ENCODE measurements at places on chromosomes 3 and 15.

DNA sequence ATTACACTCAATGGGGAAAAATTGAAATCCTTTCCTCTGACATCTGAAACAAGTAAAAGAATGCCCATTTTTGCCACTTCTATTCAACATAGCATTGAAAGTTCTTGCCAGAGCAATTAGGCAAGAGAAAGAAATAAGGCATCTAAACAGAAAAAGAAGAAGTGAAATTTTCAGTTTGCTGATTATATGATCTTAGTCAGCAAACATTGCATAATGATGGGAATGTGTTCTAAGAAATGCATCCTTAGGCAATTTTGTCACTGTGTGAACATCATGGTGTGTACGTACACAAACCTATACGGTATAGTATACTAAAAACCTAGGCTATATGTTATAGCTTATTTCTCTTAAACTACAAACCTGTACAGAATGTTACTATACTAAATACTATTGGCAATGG, 278.0 kb downstream of the CGGBP1 start:
- no peak for DNase-seq

DNA sequence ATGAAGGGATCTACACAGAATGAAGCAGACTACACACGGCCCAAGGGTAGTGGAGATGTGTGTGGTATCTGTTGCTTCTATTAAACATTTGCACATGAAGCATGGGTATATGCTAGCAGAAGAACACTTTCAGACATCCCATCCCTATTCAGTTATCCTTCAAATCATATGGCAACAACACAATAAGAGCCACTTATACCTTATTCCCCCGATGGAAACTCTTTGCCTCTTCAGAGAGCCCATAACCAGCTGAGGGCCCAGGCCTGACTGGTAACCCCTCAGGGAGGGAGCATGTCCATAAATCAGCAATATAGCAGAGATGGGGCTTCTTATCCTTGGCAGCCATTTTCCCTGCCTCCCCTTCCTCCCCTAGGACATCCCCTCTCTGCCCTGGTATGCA, 210.6 kb downstream of the FHIT start:
- no peak for DNase-seq

DNA sequence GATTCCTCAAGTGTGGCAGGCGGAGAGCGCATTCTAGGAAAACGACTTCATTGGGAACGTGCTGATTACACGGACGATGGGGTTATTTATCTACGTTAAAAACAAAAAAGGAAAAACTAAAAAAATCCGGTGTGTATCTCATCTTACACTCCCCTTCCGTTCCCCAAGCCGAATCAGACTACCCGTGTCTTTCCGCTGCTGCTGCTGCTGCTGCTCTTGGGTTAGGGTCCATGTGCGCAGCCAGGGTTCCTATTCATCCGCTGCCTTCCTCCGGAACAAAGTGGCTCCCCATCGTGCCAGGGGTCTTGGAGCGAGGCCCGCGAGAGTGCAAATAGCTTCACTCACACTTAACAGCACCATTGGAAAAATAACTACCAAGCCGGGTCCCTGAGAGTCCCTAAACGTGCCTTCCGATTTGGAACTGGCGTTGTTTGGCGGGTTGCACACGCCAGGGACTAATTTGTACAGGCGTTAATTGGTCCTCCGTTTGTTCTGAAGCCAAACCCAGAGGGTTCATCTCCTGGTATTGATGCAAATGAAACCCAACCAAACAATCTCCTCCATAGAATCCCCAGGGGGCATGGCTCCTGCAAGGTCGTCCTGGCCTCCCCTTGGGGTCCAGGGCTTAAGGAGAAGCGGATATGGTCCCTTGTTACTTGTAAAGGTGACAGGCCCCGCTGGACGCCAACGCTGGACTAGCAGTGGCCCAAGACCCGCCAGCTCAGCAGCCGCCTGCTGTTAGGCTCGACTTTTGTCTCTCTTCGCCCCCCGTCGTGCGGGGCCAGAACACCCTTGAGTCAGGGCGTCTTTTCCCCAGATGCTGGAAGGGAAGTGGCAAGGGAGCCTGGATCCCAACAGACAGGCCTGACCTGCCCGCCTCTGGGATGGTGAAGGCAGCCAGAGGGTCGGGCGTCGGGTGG, 11.0 kb upstream of the ONECUT1 start:
- no peak for DNase-seq

GRCh38 chr3:65814845-65815578, 223.7 kb downstream of the MAGI1 start:
- DNase-seq, result no peak

DNA sequence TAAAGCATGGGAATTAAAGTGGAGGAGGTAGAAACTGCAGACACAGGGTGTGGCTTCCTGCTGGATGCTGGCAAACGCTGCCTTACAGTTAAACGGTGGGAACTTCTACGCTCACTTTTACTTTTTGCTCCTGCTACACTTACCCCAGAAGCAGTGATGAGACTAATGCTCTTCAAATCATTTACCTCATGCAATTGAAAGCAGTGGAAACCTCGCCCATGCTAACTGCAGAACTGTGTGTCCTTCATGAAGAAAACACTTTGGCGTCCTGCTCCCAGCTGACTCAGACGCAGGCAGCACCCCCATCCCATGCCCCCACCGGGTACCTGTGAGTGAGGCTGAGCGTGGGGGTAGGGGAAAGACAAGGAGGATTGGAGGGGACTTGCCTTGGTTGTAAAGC, 31.8 kb downstream of the UPK1B start:
- no peak for DNase-seq

DNA sequence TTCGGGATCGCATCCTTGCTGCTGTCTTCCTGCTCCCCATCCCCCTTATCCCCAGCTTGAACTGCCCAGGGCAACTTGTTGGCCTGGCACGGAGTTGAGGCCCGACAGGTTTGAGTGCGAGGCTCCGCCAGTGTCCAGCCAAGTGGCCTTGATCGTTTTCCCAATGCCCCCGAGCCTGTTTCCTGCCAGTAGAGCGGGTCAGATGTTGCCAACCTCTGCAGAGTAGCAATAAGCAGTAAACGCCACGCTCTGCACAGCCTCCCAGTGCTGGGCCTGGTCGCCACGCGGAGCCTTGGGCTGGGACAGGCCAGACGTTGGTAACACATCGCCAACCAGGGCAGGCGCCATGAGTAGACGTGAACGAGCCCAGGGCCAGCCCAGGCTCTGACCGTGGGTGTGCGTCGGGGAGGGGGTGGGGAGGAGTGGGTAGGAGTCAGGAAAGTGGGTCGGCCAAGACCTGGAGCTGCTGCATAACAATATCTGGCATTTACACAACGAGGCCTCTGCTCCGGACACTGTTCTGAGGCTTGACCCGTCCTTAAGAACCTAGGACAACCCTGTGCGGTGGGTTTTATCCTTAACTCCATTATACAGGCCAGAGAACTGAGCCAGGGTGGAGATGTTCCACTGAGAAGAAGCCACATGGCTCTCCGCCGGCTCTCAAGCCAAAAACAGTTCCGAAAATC, 444 bp upstream of the ABHD14A start:
- no peak for DNase-seq

- no peak for DNase-seq
Observed at GRCh38 chr15:55827204-55827603, 84.3 kb upstream of the PRTG start.

DNA sequence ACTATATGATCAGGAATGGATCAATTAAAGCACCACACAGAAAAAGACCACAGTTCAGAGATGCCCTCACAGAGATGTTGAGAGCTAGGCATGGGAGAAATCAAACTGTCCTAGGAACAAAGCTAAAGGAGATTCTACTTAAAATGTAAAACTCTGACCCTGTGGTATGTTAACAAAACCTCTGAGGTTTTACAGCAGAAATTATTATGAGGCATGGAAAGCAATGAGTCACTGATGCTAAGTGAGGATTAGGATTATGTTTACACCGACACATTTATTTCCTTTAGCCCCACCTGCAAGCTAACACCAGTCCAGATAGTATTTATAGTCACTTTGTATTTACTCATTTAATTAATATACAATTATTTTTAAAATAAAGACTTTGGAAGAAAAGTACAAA, 1242.2 kb downstream of the OTOL1 start:
- no peak for DNase-seq

GRCh38 chr3:141539431-141540187, 52.8 kb downstream of the RASA2 start:
- DNase-seq, result no peak

DNA sequence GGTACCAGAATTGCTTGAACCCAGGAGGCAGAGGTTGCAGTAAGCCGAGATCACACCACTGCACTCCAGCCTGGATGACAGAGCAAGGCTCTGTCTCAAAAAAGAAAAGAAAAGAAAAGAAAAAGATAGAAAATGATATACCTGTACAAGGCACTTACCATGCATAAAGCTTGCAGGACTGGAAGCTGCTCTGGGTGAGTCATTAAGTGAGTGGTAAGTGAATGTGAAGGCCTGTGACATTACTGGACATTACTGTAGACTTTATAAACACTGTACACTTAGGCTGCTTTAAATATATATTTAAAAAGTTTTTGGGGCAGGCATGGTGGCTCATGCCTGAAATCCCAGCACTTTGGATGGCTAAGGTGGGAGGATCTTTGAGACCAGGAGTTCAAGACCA, 99.2 kb downstream of the SLMAP start:
- no peak for DNase-seq

DNA sequence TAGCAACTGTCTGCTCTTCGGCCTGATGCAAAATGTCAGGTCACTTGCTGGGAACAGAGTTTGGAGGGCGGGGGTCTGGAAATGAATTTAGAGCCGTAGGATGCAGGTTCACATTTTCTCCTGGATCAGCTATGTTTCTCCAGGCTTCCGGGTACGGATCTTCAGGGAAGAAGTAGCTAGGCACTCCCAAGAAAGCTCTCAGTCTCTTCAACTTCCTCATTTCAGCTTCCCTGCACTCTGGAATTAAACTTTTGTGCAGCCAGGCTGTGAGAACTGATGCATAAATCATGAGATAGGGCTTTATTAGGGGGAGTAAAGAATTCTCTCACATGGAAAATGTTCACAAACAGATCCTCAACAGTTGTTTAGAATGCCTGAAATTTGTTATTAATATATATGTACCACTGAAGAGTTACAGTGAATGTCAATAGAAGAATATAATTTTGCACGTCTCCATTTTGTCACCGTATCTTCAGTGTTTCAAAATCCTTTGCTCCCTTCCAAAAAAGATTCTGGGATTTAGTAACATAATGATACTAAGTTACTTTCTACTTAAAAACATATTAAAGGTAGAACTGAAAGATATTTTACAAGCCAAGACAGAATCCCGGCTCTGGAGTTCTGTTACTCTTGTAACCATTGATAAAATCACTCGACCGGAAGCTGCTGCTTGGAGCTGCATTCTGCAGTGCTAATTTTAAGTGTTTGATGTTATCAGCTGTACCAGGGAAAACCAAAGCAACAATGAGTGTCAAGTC, 178.5 kb upstream of the P2RY1 start:
- no peak for DNase-seq

GRCh38 chr3:176906046-176906905, 291.0 kb downstream of the TBL1XR1 start:
- DNase-seq, result no peak

GRCh38 chr3:188754267-188754666, 417.5 kb upstream of the TPRG1 start:
- no peak for DNase-seq

- no peak for DNase-seq
Observed at GRCh38 chr3:22835041-22835440, 368.1 kb upstream of the UBE2E2 start.

GRCh38 chr3:59320080-59320479, 270.3 kb upstream of the CFAP20DC start:
- DNase-seq, result no peak

GRCh38 chr3:33716227-33716626, 1.8 kb downstream of the CLASP2 start:
- no peak for DNase-seq

DNA sequence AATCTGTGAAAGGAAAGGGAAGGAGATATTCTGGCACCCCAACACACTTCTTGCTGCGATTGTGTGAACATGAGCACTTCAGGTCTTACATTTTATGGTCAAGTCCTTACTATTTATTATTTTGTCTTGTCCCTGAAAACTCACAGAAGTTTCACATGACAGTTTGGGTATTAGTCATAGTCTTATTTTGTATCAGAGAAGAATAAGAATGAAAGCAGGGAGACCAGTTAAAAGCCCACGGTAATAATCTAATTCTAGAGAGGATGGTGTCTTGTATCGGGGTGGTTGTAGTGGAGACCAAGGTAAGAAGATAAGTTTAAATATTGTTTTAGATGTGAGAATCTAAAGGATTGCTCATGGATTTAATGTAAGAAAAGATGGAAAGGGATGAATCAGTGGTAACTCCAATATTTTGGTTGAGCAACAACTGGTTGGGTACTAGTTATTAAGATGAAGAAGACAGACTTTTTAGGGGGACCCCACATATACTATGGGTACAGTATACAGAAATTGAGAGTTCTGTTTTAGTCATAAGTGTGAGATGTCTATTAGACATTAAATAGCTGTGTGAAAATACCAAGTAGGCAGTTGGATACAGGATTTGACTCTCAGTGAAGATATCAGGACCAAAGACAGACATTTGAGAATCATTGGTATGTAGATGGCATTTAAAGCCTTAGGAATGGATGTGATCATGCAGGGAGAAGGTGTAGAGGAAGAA, 227.6 kb downstream of the MFSD1 start:
- no peak for DNase-seq

DNA sequence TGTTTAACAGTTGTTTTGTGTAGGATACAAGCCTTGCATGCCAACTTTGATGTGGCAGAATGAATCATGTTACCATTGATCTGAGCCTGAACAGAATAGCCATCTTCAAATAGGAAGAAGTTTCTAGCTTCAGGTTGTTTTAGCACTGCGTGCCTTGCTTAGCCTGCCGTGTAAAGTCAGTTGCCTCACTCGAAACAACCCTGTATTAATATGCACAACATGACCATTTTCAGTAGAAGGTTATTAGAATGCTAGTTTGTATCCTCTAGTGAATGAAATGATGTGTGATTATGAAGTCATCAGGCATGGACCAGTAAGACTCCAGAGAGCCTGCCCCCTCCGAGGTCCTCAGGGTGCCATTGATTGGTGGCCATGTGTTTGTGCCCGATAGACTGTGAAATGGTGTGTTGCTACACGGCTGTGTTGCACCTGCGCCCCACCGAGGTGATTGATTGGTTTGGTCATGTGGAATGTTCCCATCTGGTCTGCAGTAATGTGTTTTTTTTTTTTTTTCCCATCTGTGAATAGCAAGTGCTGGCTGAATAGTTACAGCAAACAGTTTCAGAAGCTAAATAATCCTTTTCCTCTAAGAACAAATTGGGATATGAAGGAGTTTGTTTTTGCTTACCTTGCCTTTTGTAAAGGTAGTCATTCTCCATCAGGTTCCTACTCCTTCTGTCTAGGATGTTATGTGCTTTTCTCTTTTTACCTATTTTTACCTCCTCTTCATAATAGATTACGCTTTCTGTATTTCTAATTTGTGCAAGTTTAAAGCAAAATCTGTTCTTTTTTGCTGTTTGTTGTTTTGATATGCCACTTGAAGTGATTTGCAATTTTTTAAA, 214.9 kb downstream of the TCF12 start:
- DNase-seq, result no peak

DNA sequence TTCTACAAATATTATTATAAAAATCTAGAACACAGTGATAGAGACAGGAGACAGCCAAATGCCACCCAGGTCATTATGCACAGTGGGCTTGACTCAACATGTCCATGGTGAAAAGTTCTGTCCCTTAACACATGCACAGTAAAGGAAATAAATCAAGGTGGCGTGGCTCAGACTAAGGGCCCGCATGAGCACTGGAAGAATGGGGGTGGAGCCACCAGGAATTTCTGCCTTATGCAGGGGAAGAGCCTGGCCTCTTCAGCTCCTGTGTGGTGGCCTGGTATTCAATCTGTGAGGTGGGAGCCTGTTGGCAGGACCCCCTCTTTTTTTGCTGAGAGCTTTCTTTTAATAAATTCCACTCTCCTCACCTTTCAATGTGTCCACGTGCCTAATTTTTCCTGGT, 17.2 kb upstream of the SPG21 start:
- DNase-seq, result no peak
